ENCODE measurements at places on chromosomes 1 and 21. TPM values are rescaled to one million over a fixed set of nuclear protein-coding genes. Genes with fewer than 3 reads are reported as not detected.

- DNase-seq, result peak; percentile 75
Measured at GRCh38 chr1:192445839-192446489, 129.2 kb downstream of the RGS21 start.

TRAF3IP3 gene
- total RNA-seq, result not detected

- peak; percentile 49 for DNase-seq
Measured at GRCh38 chr1:214660900-214661299, 57.9 kb downstream of the CENPF start.

DNA sequence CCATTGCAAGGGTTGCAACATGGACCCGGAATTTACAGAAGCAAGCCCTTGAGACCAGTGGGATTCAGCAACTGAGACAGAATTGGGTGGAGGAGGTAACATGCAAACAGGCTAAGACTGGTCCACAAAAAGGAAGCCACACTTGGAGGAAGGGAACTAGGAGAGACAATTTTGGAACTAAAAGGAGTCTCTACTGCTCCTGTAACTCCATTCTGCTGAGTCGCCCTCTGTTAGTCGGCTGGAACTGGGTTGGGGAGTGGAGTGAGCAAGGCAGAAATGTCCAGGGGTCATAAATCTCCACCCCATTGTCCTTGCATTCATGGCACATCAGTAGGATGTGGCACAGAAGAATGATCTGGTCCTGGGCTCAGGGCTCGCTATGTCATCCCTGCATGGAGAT, 5.1 kb downstream of the LAMB3 start:
- DNase-seq, result no peak

RGS13 gene
- total RNA-seq, result not detected

- peak; percentile 39 for DNase-seq
Measured at GRCh38 chr21:17903029-17903806, 84.1 kb upstream of the C21orf91 start.

CYP4A22 gene
- total RNA-seq, result not detected

GRCh38 chr1:97820470-97821188, 100.2 kb downstream of the DPYD start:
- peak; percentile 70 for DNase-seq

Data from dermis blood vessel endothelial cell (primary cell).